ENCODE measurements at places on chromosomes 7 and 10. TPM values are rescaled to one million over a fixed set of nuclear protein-coding genes. Genes with fewer than 3 reads are reported as not detected.

DNA sequence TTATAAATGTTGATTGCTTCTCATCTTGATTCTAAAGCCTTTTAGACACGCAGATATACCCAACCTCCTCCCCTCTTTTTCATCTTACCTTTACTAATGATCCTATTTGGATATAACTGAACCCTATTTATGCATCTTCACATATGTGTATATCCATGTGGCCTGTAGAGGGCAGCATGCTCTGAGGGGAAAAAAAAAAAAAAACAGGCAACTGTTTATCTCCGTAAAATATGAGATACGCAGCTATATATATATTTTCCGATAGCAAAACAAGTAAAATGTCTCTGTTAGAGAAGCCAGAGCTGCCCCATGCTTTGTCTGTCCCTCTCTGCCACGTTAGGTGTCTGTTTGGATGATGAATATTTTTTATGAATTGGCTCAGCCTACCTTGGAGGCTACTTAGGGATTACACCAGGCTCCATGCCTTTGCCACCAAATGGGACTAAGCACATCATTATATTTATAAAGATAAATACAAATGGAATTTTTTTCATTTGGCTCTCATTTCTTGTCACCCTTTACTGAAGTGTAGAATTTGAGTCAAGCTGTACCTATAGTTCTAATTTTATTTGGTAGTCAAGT lies 174.8 kb upstream of the FZD1 start:
- DNase-seq: no peak

GRCh38 chr10:112052166-112052565 lies 131.4 kb downstream of the GPAM start:
- DNase-seq: no peak

DNA sequence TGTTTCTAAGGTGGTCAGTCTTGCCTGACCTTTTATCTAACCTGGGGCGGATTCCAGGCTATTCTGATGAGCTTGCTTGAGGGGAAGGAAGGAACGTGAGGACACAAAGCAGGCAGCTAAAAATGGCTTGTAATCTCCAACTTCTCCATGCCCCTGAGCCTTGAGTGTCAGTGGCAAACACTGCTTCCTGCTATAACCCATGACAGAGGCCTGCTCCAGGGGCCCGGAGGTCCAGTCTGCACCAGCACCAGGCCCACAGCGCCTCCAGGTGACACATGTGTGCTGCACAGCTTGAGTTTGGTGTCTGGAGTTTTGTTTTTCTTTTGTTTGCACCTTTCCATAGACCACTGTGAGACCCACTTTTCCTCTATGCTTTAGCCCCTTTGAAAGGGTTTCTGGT lies 207.9 kb downstream of the PAXIP1 start:
- no peak for DNase-seq

DNA sequence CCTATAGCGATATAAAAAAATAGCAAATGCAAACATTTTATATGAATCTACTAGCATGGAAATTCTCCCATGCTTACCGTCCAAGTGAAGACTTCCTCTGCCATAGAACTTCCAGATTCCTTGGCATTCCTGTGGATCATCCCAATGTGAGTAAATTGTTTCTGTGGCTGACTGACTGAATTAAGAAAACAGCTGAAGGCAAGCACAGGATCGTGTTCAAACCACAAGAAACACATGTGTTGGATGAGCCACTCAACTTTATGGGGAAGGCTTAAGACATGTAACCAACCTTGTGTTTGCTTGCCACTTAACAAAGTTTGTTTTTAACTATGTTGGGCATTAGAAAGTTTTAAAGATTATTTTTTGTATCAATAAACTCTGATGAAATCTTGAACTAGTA lies 2.6 kb upstream of the MYPN start:
- DNase-seq: no peak

DNA sequence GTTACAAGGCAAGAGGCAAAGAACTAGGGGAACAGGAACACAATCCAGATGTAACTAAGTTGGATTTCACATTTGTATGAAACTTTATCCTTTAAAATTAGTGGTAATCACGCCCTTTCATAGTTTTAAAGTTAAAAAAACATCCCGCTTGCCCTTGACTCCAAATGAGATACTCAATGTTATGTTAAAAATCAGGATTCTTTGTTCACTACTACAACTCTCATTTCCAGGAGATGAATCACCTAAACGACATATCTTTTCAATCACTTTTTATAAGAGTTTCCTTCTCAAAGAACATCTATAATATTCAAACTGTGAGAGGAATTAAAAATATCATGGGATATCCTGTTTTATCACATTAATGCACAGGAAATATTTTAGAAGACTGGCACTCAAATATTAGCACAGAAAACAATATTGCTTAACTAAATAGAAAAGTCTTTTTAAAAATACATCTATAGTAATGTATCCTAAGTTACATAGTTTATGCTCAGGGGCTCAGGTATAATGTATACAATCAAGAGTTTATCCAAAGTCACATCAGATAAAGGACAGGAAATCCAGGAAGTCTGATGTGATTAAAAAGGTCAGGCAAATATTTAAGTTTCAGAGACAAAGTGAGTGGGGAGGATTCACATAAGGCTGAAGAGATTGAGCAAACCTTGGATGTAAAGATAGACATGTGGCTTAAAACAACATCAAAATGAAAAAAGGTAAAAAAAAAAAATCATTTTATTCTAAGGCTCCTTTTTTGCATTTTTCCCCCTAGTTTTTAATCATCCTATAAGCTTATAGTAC lies 41.9 kb downstream of the CADPS2 start:
- DNase-seq: no peak

- peak; percentile 81 for DNase-seq
These were observed 17.1 kb upstream of the AMZ1 start for GRCh38 chr7:2670720-2671391.

The MORN4 gene
- total RNA-seq: 9.9 TPM

GRCh38 chr7:127812540-127812939 lies 160.5 kb downstream of the SND1 start:
- DNase-seq: no peak

DNA sequence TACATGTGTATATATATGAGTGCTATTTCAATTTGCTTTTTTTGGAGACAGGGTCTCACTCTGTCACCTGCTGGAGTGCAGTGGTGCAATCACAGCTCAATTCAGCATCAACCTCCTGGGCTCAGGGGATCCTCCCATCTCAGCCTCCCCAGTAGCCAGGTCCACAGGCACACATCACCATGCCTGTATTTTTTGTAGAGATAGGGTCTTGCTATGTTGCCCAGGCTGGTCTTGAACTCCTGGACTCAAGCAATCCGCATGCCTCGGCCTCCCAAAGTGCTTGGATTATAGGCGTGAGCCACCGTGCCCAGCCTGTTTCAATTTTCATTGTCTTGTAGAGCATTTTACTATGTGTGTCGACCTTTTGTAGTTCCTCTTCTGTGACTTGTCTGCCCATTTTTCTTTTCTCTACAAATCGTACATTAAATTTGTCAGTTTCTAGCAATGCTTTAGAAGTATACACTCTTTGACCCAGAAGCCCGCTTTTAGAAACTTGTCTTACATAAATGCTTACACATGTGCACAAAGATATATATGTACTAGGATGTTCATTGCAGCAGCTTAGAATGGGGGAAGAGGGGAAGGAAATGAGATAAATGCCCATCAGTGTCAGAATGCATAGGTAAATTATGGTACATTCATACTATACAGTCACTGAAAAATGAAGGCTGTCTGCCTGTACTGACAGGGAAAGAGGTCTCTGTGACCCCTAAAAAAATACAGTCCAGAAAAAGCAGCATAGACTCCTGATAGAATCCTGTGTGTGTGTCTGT lies 12.2 kb upstream of the RFC2 start:
- no peak for DNase-seq

The FAM131B gene
- 2.6 TPM for total RNA-seq

DNA sequence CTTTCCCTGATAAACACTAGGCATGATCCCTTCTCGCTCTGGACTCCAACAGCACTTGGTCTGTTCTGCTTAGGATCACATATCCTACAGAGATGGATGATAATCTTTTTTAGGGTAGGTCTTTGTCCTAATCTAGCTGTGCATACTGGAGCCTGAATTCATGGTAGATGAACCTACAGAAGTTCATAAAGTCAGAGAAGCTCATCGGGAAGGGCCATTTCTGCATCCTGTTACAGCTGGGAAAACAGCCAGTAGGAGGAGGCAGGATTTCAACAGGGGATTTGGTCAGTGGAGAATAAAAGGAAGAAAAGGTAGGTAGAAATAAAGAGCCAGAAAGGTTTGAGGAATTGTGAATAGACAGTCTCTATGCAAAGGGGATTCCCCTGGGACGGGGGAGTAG lies 101.4 kb downstream of the ANK3 start:
- DNase-seq: no peak

DNA sequence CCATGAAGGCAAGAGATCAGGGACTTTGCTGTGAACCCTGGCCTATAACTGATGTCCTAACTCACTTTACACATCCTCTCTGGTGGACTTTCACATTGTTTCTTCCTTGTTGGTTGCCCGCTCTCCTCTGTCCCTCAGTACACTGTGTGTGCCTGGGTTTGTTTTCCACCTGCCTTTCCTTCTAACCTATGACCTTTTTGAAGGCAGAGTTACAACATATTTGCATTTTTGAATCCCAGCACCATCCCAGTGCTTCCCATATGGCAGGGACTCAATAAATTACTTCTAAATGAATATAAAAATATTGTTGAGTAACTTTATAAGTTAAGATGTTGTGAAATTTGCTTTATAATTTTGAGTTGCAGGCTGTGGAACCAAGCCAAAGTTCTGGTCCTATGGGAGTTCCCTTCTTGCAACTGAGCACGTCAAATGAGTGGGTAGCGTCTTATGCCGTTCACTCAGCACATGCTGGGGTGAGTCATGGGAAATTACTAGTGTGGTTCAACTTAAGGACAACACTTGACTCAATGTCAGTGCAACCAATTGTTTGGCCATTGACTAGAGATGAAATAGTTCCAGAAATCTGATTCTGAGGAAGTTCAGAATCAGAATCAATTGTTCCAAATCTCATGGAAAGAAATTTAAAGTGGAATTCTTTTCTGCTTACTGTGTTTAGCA lies 250.9 kb downstream of the TWIST1 start:
- peak; percentile 87 for DNase-seq

The ADAM12 gene
- 5.8 TPM for total RNA-seq

The WEE2 gene
- not detected for total RNA-seq

- no peak for DNase-seq
These were observed 44.2 kb upstream of the NPFFR1 start for GRCh38 chr10:70328018-70328417.

The LIPF gene
- total RNA-seq: not detected

GRCh38 chr7:82200601-82201000 lies 243.0 kb downstream of the CACNA2D1 start:
- DNase-seq: no peak

The RPEL1 gene
- total RNA-seq: not detected

GRCh38 chr7:142243823-142244222 lies 14.0 kb downstream of the PRSS58 start:
- no peak for DNase-seq

The GNB2 gene
- total RNA-seq: 179 TPM

The H2BK1 gene
- total RNA-seq: not detected

GRCh38 chr7:138903859-138904435 lies 77.2 kb downstream of the KIAA1549 start:
- DNase-seq: no peak

- no peak for DNase-seq
These were observed 347.8 kb downstream of the KCNMA1 start for GRCh38 chr10:77289790-77290189.

- DNase-seq: no peak
These were observed 48.2 kb downstream of the APBB1IP start for GRCh38 chr10:26486304-26486703.

DNA sequence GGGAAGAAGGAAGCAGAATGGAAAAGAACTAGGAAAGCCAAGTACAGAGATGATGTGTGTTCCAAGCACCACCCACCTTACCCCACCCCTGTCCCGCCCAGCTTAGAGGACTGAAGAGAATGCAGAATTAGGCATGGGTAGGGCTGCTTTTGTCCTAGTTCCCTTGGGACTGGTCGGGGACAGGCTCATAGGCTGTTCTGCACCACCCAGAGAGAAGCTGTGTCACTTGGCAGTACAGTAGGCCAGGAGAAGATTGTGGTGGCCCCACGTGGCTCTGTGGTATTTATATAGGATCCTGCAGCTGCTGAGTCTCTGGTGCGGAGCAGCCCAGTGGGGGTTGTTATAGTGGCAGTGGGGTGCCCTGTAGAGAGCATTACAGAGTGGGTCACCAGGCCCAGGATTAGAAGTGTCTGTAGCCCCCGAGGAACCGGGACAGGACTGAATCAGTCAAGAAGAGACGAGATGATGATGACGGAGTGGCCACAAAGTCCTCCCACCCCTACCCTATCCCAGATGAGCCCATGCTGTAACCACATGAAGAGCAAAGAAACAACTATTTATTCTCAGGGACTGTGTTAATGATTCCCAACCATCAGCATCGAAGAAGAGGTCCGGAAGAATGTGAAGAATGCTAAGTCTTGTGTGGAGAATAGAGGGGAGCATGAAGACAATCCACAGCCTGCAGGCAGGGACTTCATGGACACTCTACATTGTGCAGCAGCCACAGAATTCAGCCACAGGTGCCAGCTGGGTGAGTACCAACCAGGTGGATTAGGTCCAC lies 88.9 kb downstream of the C1GALT1 start:
- DNase-seq: no peak

DNA sequence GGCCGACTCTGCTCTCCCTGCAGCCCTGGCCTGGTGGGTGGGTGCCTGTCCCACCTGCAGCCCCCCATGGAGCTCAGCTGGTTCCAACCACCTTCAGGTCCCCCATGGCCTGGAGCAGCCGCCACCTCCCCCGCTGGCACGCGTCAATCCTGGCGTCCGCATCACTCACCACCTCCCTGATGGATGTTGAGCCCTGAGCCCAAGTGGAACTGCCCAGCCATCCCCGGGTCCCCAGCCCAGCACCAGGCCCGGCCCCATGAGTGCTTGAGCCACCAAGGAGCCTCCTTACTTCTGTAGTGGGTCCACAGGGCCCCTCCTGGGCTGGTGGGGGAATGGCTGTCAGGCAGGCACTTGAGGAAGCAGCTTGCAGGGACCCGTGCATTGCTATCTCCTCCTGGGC lies 14.6 kb downstream of the AGAP3 start:
- no peak for DNase-seq

The GIMAP8 gene
- 22.4 TPM for total RNA-seq

The GNGT1 gene
- total RNA-seq: not detected

The TUBB8 gene
- not detected for total RNA-seq

GRCh38 chr10:74026428-74027015 lies 28.6 kb downstream of the VCL start:
- DNase-seq: no peak

DNA sequence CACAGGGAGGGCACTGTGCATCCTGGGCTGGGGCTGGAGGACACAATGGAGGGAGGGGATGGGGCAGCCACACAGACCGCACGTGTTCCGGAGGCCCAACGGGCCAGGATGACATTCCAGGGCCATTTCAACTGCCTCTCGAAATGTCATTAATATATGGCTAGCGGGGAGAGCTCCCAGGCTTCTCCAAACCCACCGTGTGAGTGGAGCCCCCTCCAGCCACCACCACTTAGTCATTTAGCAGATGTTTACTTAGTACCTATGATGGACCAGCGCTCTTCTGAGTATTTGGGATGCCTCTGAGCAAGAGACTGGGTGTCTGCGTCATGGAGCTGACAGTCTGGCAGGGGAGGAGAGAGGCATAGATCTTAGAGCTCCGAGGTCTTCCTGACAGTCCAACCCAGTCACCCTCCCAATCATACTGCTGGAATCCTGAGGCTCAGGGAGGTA lies 107.3 kb downstream of the ZMIZ1 start:
- no peak for DNase-seq

The ADAMTS14 gene
- total RNA-seq: 3.1 TPM

The ETV1 gene
- 45.3 TPM for total RNA-seq
